ENCODE measurements at places on chromosomes 4 and X.

GRCh38 chr4:158208963-158209640 is 1.2 kb upstream of the TMEM144 start:
- DNase-seq, result no peak

DNA sequence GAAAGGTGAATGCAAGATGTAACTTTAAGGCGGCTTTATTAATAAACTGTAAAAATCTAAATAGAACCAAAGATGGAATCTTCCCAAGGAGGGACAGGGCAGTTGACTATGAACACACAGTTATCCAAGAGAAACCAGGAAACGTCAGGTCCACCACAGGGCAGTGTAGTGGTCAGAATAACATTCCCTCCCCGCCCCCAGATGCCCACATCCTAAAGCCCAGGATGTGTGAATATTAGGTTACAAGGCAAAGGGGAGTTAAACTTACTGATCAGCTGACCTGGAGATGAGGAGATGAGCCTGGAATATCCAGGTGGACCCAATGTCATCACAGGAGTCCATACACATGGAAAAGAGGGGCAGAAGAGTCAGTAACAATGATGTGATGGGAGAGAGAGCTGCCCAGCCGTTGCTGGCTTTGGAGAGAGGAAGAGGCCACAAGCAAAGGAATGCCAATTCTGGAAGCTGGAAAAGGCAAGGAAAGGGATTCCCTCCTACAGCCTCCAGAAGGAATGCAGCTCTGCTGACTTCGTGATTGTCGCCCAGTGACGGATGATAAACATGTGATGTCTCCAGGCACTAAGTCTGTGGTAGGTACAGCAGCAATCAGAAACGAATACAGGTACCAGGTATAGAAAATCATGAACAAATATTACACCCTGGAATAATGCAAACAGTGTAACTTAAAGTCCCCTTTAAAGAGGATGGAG is 5.2 kb downstream of the SH3KBP1 start:
- no peak for DNase-seq

DNA sequence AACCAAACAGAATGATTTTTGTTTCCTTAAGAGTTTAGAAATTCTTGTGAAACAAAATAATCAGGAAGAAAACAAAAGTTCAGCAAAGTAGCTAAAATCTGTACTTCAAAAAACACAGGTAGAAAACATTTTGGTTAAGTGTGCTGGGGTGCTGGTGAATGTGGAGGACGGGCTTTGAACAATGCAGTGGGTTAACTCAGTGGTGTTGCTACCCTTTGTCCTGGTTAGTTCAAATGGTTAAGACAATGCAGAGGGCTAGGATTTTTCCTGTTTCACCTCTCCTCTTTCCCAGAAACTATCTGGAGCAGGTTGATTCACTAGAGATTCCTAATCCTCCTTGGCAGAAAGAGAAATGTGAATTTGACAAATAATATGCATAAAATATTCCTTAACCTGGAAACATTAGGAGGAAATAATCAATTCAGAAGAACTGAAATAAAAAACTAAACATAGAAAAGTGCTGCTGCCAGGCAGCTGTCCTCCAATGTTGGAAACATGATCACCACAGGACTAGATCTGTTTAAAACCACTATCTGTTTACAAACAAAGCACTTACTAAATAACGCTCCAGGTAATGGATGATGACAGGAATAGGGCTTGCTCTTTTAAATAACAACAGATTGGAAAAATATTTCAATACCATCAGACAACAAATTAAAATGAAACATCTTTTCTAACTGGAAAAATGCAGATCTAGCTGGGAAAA is 148.9 kb downstream of the MAML3 start:
- no peak for DNase-seq

GRCh38 chr4:76194325-76194724 is 19.3 kb downstream of the SCARB2 start:
- no peak for DNase-seq

DNA sequence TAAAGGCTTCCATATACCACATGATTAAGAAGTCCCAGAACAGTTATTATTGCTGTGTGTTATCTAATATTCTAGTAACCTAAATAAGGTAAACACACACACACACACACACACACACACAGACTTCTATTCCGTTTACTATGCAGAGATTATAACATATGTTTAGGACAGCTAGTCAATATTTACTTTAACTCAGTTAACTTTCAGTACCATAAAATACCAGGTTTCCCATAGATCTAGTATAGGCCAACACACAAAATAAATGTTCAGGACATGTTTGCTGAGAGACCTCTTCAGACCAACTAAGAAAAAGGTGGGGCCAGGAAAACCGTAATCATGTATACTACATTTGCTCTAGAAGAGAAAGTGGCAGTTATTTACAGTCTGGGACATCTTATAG is 365.5 kb downstream of the KLHL13 start:
- DNase-seq, result no peak

- DNase-seq, result no peak
These were observed 17.0 kb upstream of the TMEM144 start for GRCh38 chr4:158193171-158193749.

DNA sequence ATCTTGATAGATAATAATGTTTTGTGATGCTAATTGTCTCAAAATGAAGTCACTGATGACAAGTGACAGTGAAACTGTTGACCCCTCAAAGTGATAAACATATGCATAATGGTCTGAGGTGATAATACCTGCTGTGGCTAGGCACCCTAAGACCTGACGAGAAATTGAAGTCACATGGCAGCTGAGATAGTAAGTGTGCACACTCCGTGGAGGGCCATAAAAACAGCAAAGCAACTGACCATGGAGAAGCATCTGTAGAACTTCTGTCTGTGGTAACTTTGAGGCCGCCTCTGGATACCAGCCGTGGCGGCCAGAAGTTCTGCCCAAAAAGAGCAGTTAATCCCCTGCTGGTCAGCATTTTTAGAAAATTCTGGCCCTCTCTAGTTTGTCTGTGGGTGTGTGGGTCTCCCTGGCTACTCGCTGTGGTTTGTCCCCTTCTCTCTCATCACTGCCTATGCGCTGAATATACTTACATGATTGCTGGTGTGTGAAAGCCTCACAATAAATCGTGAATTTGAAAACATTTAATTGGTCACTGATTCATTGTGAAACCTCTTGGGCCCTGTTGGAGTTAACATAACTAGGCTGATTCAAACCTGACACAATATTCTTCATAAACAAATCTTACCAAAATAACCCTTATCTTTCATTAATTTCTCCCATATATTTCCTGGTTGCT is 50.6 kb downstream of the CCDC149 start:
- DNase-seq, result no peak

GRCh38 chrX:40097141-40097503 is 636 bp downstream of the BCOR start:
- DNase-seq, result no peak

DNA sequence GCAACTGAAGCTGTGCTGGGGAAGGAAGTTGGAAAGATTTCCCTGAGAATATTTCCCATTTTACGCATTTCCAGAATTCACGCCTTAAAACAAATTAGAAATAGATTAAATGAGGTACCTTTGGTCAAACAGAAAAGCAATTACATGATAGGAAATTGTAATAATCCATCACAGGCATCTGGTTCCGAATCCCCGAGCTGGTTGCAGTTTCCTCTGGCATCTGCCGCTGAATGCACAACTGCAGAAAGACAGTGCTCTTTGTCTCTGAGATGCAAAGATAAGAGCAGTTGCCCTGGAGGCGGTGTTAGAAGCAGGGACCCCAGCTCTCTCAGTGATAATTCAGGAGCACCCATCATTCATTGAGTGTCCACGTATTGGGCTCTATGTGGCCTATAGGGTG is 224.4 kb downstream of the LDB2 start:
- no peak for DNase-seq

- DNase-seq, result no peak
These were observed 18.1 kb downstream of the HTRA3 start for GRCh38 chr4:8287343-8288280.

GRCh38 chr4:110955748-110956147 is 332.9 kb upstream of the PITX2 start:
- DNase-seq, result no peak

DNA sequence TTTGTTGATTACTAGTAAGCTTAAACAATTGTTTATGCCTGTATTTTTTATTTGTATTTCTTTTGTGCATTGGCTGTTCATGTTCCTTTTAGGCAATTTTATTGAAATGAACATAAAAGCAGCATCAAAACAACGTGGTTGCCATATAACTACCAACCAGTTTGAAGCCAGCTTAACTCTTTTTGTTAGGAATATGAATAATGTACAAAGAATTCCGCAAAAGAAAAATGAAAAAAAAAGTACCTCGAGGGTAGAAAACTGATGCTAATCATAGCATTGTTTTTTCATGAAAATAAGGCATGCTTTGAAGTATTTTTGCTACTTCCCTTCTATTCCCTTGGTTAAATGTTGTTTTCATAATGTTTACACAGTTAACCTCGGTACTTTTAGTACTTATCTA is 1024.0 kb upstream of the SLIT2 start:
- no peak for DNase-seq

GRCh38 chr4:56786955-56787354 is 34.5 kb downstream of the SPINK2 start:
- DNase-seq, result no peak

DNA sequence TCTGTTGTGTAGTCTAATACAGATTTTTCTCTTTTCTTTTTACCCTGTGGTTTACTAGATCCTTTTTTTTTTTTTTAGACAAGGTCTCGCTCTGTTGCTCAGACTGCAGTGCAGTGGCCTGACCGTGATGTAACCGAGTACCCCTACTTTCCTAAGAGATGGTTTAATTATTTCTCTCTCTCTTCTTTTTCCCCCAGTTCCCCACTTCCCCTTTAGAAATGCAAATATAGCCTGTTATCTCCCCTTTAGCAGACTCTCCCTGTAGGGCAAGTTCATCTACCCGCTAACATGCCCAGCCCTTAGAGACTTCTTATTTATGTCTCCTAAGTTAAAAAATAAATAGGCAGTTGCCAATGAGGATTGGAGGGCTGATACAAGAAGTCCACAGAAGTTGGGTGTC is 4.5 kb downstream of the SNX25 start:
- DNase-seq, result no peak

DNA sequence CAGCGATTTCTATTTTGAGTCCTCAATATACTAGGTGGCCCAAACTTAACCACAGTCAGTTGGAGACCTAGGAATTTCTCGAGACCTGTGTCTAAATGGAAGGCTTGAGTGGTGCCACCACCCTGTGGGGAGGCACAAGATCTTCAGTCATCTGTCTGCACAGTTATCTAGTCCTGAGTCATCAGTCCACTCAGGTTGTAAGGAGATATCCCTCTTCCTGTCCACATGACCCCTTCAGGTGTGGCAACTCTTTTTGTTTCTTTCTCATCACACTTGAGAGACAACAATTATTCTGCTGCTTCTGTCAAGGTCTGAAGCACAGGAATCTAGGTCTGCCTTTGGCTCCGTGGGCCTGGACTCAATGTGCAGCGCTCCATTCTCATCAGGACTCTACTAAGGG is 64.4 kb upstream of the IBSP start:
- DNase-seq, result no peak

DNA sequence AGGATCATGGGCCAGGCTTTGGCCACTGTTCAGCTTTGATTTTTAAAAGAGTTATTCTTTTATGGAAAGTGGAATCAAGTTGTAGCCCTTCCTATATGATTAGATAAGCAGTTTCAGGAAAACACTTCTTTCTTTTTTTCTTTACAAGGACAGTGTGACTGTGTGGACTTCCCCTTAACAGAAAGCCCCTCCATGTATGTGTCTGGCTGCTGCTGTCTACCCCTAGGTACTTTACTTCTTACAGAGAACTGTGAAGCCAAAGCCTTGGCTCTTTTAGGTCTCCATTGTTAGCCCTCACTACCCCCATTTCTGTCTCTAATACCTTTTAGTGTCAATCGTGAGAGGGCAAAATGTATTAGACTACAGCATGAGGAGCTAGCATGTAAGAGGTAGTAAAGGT is 19.1 kb downstream of the VSIG1 start:
- DNase-seq, result no peak

- no peak for DNase-seq
These were observed 1427.9 kb downstream of the FAM133A start for GRCh38 chrX:95101851-95102390.

DNA sequence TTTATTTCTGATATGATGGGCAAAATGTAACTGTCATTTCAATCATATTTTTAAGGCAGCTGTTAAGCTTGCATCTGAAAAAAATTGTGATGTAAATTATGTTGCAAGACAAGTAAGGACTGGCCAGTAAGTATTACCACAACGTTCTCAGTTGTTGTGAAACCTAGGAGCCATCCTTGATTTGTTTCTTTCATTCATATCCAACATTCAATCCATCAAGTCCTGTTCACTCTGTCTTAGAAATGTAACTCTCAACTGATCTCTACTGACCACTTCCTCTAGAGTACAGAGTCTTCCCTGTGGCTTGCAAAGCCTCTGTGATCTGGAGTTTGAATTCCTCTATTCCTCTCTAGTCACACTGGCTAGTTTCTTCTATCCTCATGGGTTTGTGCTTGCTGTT is 161.4 kb upstream of the MAD2L1 start:
- no peak for DNase-seq

- no peak for DNase-seq
These were observed 36.0 kb downstream of the CXCL8 start for GRCh38 chr4:73776321-73776729.

DNA sequence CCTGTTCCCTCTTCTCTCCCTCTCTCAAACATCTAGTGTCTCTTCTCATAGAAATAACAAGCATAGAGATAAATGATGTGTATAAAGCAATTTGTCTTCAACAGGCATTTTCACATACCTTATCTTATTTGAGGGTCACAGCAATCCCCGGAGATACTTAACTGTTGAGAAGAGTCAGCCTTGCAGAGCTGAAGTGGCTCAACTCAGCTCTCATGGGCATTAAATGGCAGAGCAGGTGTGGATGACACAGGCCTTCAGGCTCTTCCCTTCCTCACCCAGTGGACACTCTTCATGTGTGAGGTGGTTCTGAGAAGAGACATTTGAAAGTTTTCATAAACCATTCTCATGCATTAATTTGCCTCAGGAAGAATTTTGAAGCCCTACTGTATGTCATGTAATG is 134.2 kb downstream of the AFF2 start:
- no peak for DNase-seq

DNA sequence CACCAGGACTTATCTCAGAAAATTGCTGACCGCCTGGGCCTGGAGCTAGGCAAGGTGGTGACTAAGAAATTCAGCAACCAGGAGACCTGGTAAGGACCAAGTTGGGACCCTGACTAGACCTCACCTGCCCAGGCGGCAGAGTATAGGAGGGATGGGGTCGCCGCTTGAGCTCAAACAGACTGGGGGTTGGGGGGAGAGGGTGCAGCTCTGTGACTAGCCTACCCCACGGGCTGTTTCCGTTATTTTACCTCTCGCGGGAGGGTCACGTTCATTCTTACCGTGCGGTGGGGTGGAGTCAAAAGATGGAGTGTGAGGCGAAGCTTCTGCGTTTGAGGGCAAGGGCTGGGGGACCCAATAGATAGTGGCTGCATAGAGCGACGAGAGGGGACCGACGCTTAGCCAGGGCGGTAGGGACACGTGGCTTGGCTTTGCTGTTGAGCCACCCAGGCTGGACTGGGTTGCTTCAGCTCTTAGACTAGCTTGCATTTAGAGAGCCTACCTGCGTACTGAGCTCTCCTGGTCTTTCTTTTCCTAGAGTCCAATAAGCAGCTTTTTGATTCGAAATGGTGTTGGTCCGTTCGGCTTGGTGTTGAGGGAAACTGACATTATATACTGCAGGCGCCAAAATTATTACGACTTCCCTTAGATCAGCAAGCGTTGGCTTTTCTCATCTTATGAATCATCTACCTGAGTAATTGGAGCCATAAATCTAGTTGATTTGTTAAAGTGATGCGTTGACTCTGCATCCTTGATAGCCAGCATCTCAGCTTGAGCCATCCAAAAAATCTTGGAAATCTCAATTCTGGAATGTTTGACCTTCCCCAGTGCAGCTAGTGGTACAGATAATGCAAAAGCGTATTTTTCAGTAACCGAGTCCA is 591 bp downstream of the PRPS1 start:
- DNase-seq, result peak; percentile 5
